ENCODE measurements at places on chromosomes 11 and 22.

DNA sequence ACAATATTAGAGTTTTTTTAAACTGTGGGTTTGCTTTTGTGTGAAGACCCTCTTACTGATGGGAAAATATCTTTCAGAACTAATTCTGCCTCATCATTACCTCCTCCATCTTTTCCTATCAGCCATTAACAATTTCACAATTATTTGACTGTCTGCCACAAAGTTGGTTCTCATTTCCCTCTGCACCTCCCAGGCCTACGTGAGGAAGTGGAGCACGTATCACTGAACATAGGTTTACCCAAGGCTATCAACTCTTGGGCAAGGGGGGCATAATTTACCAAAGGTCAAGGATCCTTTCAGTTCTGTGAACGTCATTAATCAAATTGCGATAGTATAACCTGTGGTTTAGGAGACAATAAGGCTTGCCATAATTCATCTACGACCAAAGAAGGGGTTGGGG is 60.0 kb downstream of the LIF start:
- DNase-seq = no peak

GRCh38 chr11:30387891-30388861 is 65.3 kb downstream of the ARL14EP start:
- DNase-seq = peak; percentile 38

- no peak for DNase-seq
These were observed 742.1 kb upstream of the TENM4 start for GRCh38 chr11:80182901-80183300.

GRCh38 chr22:21949948-21950347 is 2.7 kb downstream of the PPM1F start:
- no peak for DNase-seq

DNA sequence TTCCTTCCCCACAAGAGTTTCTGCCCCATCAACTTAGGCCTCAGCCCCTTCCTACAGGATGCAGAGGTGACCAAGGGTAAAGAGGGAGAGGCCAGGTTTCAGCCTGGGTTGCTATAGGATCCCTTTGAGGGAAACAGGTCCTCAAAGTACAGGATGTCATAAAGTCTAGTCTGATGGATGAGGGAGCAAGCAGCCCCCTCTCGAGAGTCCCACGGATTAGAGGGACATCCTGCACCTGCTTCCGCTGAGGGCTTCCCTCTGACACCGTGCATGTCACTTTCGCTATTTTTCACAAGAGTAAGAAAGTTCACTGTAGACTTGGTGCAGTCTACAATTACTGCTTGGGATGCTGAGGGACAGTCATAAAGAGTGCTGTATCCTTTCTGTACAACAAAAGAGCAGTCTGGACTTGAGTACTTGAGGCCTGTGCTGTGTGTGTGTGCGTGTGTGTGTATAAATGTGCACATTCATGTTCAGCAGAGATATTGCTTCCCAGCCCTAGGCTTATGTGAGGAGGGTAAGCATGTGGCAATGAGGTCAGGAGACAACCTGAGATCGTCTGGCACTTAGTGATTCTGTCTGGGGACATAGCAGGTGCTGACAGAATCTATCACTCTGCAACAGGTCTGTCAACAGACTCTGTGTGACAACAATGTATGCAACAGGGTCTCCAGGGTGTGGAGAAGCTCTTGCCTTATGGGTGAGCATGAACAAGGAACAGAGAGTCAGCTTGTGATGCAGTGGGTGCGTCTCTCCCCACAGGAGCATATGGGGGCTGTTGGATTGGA is 18.0 kb upstream of the CHST1 start:
- no peak for DNase-seq

- DNase-seq = no peak
These were observed 402.0 kb upstream of the CADM1 start for GRCh38 chr11:115906171-115906570.

DNA sequence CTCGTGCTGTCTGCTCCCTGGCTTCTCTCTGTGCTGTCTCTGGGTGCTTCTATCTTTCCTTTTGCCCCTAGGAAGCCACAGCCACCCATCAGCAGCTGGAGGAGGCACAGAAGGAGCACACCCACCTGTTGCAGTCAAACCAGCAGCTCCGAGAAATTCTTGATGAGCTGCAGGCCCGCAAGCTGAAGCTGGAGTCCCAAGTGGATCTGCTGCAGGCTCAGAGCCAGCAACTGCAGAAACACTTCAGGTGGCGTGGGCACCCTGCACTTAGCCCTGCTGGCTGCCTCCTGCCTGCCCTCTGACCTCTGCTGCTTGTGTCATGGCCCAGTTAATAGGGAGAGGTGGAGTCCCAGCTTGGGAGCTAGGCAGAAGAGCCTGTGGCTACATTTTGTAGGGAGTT is 67.8 kb downstream of the CEP164 start:
- DNase-seq = no peak

- no peak for DNase-seq
These were observed 87.3 kb downstream of the KCNQ1 start for GRCh38 chr11:2531987-2532703.

- DNase-seq = peak; percentile 67
These were observed at the start of gene SLC22A8 for GRCh38 chr11:63015521-63016215. Gene SLC22A8 (minus strand): TSS chr11:63015841. CDS start chr11:63014958, 883 bp downstream.

DNA sequence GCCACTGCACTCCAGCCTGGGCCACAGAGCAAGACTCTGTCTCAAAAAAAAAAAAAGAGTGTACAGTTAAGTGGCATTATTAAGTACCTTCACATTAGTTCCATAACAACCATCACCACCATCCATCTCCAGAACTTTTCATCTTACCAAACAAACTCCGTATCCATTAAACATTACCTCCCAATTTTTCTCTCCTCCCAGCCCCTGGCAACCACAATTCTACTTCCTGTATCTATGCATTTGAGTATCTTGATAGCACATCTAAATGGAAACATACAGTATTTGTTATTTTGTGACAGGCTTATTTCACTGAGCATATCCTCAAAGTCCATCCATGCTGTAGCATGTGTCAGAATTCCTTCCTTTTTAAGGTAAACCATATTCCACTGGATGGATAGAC is 46.8 kb downstream of the DGCR2 start:
- DNase-seq = no peak

- DNase-seq = no peak
These were observed 21.2 kb downstream of the SYT13 start for GRCh38 chr11:45264839-45265515.

DNA sequence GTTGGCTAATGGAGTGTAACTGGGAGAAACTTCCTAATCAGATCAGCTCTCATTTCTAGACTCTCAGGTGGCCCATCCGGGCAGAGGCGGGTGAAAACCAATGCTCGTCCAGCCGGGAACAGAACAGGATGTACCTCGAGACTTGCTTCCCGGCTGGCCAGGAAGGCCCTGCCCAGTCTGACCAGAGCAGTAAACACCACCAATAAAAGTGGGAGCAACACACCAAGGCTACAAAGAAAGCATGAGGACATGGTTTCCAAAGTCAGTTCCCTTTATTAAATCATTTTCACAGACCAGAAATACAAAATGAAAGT is 940 bp upstream of the TNKS1BP1 start:
- no peak for DNase-seq

DNA sequence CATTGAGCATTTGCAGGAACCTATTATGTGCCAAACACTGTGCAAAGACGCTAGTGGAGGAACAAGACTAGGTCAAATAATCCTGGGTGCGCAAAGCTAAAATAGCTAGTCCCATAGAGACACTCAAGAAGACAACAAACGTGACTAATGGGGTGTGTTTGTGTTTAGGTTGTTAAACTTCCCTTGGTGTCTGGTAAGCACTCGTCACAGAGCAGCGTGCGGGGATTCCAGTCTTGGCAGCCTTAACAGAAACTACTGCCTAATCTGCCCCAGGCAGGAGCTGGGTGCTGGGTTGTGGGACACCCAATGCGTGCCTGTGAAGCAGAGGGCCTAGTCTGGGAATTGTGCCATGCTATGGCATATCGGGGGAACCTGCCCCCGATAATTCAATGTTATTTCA is 10.8 kb upstream of the CALCB start:
- no peak for DNase-seq
